ENCODE measurements at places on chromosomes 5 and 9. TPM values are rescaled to one million over a fixed set of nuclear protein-coding genes. Genes with fewer than 3 reads are reported as not detected.

DNA sequence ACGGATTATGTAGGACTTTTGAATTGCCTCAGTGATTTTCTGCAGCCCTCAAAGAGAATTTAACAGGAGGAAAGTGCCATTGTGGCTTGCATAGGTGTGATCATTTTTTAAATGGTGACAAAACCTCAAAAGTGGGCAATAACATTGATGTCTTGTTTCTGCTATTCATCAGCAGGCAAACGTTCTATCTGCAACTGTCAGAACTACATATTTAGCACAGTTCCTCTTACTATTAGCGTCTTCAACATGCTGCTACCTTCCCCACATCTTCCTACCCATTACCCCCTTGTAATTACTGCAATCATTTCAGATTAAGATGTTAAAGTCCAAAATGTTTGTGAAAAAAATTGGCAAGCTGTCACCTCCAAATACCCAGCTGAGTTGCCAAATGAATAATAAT, 254.6 kb downstream of the SMARCA2 start:
- peaks cover 7% of the 10 kb centered on the region for H3K4me1 ChIP-seq
- H3K36me3 ChIP-seq, result no peaks in the 10 kb centered on the region
- H3K27ac ChIP-seq, result no peak overlapping the region
- H3K4me3 ChIP-seq, result no peak overlapping the region

Gene CCL27
- total RNA-seq, result 0.31 TPM

GRCh38 chr9:2461892-2462291, 159.7 kb upstream of the VLDLR start:
- H3K4me1 ChIP-seq, result peaks cover 11% of the 10 kb centered on the region
- no peak overlapping the region for H3K4me3 ChIP-seq
- peak; percentile 96 for DNase-seq
- H3K27me3 ChIP-seq, result no peaks in the 10 kb centered on the region
- no peaks in the 10 kb centered on the region for H3K36me3 ChIP-seq

DNA sequence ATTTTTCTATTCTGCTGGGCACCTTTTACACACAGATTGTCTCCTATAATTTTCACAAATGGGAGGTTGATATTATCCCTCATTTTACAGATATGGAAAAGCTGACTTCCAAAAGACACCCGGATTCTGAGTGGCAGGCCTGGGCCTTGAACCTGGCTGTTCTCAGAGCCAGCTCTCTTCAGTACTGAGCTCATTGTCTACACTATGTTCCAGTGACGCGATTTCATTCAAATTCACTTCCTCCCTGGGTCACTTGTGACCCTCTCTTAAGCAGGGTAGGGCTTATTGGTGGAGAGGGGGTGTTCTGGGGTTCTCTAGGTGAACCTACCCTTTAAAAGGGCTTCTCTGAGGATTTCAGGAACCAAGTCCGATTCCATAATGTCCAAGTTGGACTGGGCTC, 70.2 kb downstream of the ANKRD33B start:
- no peak for DNase-seq
- H3K36me3 ChIP-seq, result no peaks in the 10 kb centered on the region
- H3K4me1 ChIP-seq, result no peaks in the 10 kb centered on the region
- H3K4me3 ChIP-seq, result no peak overlapping the region
- H3K27me3 ChIP-seq, result peaks cover 49% of the 10 kb centered on the region

- H3K27ac ChIP-seq, result no peak overlapping the region
- H3K4me1 ChIP-seq, result no peaks in the 10 kb centered on the region
- no peaks in the 10 kb centered on the region for H3K27me3 ChIP-seq
- peak; percentile 71 for DNase-seq
- H3K36me3 ChIP-seq, result no peaks in the 10 kb centered on the region
- no peak overlapping the region for H3K4me3 ChIP-seq
Observed at GRCh38 chr5:152282331-152282730, 122.7 kb downstream of the NMUR2 start.

DNA sequence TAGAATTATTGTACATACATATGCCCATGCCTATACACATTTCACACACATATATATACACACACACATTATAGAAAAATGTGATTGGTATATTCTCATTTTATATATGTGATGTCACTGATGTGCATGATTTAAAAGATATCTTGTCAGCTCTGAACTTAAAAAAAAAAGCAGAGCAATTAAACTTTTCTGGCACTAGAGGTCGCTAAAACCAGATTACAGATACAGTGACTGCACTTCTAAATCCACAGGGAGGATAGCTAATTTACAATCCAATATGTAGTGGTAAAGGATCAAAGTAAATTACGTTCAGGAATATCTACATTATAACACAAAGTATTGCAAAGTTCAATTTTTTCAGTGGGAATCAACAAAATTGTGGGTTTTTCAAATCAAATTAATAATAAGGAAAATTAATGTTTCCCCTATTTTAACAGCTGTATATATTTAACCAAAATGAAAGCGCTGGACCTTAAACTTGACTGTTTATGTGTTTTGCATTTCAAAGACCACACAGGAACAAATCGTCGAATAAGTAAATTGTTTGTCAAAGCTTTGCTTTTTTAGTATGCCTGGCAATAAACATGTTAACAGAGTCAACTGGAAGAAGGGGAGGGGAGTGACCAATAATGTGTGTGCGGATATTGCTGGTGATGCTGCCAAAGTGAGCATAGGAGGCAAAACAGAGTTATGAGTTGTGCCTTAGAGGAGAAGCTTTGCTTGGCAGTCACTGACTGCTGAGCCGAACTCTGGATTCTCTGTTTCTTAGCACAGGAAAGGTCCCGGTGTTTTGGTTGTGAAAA, 1201.4 kb upstream of the C9orf72 start:
- no peaks in the 10 kb centered on the region for H3K27me3 ChIP-seq
- no peaks in the 10 kb centered on the region for H3K36me3 ChIP-seq
- no peak overlapping the region for H3K27ac ChIP-seq
- H3K4me1 ChIP-seq, result no peaks in the 10 kb centered on the region
- DNase-seq, result peak; percentile 59
- no peak overlapping the region for H3K4me3 ChIP-seq

DNA sequence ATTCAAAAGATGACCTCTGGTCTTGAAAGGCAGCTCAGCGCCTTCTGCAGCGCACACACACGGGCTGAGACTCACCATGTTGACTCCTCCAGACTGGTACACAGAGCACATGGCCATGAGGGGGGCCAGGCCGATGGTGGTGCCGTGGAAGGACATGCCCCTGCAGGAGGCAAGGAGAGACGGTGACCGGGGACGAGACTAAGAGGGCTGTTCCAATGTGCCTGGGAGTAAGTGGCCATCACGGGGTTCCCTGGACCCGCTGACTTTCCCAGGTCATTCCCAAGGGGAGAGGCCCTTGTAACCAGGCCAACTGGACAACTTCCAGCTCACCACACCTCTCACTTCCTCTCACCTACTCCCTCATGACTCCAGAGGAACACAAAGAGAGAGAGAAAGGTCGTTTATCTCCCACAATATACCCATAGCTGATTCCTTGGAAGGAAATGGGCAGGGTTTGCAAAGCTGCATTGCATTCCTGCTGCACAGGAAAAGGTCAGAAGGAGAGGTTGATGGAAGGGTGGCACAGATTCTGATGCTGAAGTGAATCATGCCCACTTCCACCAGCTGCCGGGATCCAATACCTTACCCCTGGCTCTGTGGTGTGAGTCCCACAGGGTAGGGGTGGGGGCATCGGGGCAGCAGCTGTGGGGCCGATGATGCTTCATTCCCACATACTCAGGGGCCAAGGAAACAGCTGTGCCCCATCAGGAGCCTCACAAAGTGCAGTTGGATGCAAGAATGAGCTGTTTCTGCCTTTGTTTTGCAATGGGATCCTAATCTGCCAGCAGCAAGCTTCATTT, 47.2 kb downstream of the NIPAL4 start:
- H3K36me3 ChIP-seq, result peaks cover 15% of the 10 kb centered on the region
- H3K27ac ChIP-seq, result peak overlapping the region; percentile 45
- H3K4me3 ChIP-seq, result no peak overlapping the region
- peak; percentile 64 for DNase-seq

DNA sequence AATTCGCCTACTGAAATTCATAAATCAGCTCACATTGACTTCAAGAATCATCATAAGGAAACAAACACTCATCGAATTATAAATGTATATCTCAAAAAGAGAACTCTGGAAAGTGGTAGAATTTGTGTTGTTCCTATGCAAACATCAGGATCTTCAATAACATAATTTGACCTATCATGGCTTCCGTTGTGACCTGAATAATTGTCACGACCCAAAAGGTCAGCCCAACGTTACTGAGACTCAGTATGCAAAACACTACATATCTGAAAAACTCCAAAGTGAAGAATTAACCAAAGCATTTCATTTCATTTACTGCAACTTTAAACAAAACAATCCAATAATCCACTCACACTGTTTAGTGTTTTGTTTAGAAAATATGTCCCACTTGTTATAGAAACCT, 1.2 kb downstream of the RAPGEF6 start:
- peak overlapping the region; percentile 100 for H3K27ac ChIP-seq
- H3K36me3 ChIP-seq, result no peaks in the 10 kb centered on the region
- DNase-seq, result no peak
- peak overlapping the region; percentile 95 for H3K4me3 ChIP-seq

DNA sequence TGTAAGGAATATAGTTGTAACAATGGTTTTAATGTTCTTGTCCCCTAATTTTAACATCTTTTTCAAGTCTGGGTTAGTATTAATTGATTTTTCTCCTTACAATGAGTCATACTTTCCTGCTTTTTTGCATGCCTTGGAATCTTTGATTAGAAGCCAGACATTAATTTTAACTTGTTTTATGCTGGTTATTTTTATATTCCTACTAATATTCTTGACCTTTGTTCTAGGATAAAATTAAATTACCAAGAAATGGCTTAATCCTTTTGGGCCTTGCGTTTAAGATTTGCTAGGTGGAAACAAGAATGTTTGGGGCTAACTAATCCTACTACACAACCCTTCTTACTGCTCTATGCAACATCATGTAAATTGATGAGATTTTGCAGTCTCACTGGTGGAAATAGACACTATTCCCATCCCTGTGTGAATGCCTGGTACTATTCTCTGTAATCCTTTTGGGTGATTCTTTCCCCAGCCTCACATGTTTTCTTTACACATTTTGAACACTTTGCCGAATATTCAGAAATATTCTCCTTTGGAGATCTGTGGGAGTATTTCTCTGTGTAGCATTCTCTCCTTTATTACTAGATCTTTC, 47.2 kb downstream of the ZCCHC7 start:
- no peak for DNase-seq
- no peaks in the 10 kb centered on the region for H3K36me3 ChIP-seq

GRCh38 chr9:111037708-111038330, 451 bp downstream of the LPAR1 start:
- DNase-seq, result no peak
- H3K27me3 ChIP-seq, result peaks cover 9% of the 10 kb centered on the region

DNA sequence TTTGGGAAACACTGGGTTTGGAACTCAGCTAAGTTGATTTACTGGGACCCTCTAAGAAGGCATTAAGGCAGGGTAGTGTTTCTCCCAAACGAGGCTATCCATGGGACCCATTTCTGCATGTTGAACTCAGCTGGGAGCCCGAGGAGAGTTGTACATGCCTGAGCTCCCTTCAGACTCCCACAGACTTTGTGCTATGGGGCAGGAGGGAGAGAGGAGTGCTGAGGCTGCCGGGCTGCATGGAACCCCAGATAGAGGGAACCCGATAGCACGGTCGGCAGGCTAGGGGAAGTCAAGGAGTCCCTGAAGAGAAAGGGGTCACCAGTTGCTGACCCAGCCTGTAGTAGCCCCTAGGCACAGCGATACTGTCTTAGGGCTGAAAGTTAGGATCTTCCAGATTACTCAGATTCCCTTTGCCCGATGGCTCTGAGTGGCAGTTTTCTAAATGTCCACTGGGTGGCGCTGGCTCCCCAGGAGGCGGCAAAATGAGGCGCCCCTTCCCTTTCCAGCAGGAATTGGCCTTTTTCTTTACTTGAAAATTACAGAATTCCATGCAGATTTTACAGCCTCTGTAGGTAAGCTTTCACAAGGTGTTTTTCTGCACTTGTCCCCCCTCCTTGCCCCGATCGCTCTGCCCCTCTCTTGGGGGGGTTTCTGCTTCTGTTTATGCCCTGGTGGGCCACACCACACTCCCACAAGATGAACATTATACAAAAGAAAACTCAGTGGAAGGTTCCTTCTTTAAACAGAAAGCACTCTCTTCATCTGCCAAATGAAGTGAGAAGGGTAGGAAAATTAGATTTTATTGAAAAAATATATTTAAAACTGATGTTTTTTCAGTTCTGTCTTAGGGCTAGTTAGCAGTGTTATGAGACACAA, 17.8 kb downstream of the NANS start:
- H3K4me1 ChIP-seq, result peaks cover 2% of the 10 kb centered on the region
- H3K27ac ChIP-seq, result no peak overlapping the region
- no peak overlapping the region for H3K4me3 ChIP-seq
- peak; percentile 39 for DNase-seq
- H3K27me3 ChIP-seq, result no peaks in the 10 kb centered on the region

- no peaks in the 10 kb centered on the region for H3K27me3 ChIP-seq
- H3K4me1 ChIP-seq, result no peaks in the 10 kb centered on the region
- H3K36me3 ChIP-seq, result no peaks in the 10 kb centered on the region
- no peak overlapping the region for H3K4me3 ChIP-seq
- no peak for DNase-seq
- H3K27ac ChIP-seq, result no peak overlapping the region
Observed at GRCh38 chr9:114571391-114571790, 16.2 kb upstream of the ATP6V1G1 start.

Gene ZFP62
- 31.7 TPM for total RNA-seq

Gene SURF1
- 19.3 TPM for total RNA-seq

DNA sequence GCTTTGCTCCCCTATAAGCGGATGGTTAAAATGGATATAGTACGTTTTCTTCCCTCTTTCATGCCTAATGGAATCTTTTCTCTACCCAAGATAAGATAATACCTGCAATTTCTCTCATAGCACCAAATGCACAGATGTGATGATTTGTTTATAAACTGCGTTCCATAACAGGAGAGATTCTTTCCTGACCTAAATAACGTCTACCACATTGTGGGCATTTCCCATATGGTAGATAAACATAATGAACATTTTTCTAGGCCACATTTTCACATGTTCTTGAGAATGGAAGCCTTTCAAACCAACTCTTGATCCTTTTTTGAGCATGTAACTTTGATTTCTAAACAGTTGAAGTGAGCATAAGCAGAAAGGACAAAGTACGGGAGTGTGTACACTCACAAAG, 448.5 kb downstream of the CSNK1G3 start:
- H3K36me3 ChIP-seq, result no peaks in the 10 kb centered on the region
- H3K4me1 ChIP-seq, result no peaks in the 10 kb centered on the region
- DNase-seq, result no peak
- no peak overlapping the region for H3K4me3 ChIP-seq
- H3K27ac ChIP-seq, result no peak overlapping the region

- H3K27ac ChIP-seq, result no peak overlapping the region
- peaks cover 6% of the 10 kb centered on the region for H3K27me3 ChIP-seq
- no peak overlapping the region for H3K4me3 ChIP-seq
- DNase-seq, result no peak
- H3K36me3 ChIP-seq, result no peaks in the 10 kb centered on the region
- H3K4me1 ChIP-seq, result peaks cover 11% of the 10 kb centered on the region
Observed at GRCh38 chr9:114124666-114125475, 25.8 kb upstream of the KIF12 start.

Gene DYNC2I2
- 40.8 TPM for total RNA-seq

All from muscle of leg (tissue), 16 donors.